ENCODE measurements at places on chromosomes 4 and X. TPM values are rescaled to one million over a fixed set of nuclear protein-coding genes. Genes with fewer than 3 reads are reported as not detected.

Gene SH3TC1
- 6.0 TPM for total RNA-seq

Gene LPAR4
- 0.40 TPM for total RNA-seq

Gene CSN1S1
- total RNA-seq: not detected

Gene GRIA2
- total RNA-seq: not detected

Gene VEGFC
- total RNA-seq: 7.9 TPM

- DNase-seq: no peak
These were observed 154.8 kb upstream of the ZFP42 start for GRCh38 chr4:187840814-187841213.

GRCh38 chrX:53950130-53950733 is 94.0 kb downstream of the PHF8 start:
- DNase-seq: no peak

DNA sequence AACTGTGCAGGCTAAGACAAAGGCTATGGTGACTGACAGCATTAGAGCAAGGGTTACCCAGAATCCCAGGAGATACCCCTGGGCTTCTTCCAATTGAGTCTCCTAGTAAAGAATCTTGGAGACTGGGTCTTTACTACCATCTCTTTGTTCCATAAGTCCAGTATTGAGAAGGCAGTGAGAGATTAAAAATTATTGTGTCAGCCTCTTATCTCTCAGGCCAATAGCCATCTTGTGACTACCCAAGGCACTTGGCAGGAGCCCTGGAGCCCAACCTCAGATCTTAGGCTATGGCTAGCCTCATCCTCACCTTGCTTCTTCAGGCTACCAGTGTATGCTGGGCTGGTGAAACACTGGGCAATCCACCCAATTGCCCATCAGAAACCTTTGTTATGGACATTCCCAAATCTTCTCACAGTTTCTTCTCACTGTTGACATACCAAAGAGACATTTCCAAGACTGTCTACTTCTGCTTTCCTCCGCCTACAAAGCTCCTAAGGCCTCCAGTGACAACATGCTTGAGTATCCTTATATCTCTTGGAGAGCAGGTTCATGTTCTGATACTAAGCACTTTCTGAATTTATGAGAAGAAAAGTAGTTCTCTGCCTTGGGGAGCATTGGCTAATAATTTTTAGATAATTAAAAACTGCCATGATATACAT is 76.3 kb upstream of the STIM2 start:
- no peak for DNase-seq

DNA sequence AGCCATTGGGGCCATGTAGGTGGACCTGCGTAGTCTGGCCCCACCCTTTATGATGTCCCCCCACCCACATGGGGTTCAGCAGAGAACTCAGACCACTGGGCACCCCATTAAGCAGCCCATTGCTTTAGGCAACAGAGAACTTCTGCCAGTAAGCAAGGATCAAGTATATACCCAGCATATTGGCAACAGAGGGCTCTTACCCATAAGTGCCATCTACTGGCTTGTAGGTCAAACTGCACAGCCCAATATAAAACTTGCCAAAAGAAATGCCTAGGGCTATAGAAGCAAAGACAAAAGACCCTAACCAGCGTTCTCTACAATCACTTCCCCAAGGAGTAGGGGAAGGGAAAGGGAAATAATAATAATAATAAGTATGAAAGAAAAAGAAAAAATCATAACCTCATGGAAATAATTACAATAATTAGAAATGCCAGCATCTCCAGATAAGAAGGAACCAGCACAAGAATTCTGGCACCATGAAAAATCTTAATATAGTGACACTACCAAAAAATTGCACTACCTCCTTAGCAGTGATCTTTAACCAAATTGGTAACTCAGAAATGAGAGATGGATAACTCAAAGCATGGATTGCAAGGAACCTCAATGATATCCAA is 1090.7 kb downstream of the FAT4 start:
- no peak for DNase-seq

DNA sequence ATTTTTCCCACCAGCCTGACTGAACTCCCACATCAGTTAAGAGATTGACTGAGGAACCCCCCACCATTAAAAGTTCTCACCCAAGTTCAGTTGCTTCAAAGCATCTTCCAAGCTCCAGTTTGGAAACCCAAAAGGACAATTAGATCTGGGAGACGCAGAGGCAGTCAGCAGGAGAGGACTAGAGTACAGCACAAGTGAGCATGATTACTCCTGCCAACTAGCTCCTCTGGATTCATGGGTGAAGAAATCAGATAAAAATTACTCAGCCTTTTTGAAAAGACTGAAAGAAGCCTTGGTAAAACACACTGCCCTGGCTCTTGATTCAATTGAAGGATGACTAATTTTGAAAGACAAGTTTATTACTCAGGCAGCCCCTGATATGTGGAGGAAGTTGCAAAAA is 297.5 kb downstream of the ADAM29 start:
- no peak for DNase-seq

- no peak for DNase-seq
These were observed 661.6 kb downstream of the RAPGEF2 start for GRCh38 chr4:159764343-159764952.

- peak; percentile 14 for DNase-seq
These were observed 224.2 kb downstream of the DMD start for GRCh38 chrX:32987142-32987541.

- no peak for DNase-seq
These were observed 62.3 kb upstream of the DKK2 start for GRCh38 chr4:107098401-107098800.

- no peak for DNase-seq
These were observed 280.6 kb downstream of the FSTL5 start for GRCh38 chr4:161883157-161883556.

DNA sequence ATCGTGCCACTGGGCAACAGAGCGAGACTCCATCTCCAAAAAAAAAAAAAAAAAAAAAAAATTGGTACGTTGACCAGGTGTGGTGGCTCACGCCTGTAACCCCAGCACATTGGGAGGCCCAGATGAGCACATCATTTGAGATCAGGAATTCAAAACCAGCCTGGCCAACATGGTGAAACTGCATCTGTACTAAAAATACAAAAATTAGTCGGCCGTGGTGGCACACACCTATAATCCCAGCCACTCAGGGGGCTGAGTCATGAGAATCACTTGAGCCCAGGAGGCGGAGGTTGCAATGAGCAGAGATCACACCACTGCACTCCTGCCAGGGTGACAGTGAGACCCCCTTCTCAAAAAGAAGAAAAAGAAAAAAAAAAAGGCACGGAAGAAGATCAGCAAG is 24.5 kb downstream of the RBMX start:
- DNase-seq: no peak

Data from heart left ventricle (tissue), 16 donors.